ENCODE measurements at places on chromosomes 2 and 18. TPM values are rescaled to one million over a fixed set of nuclear protein-coding genes. Genes with fewer than 3 reads are reported as not detected.
A peak's percentile ranks its signal among the peaks of the same experiment; 100 is the strongest.

The TCF4 gene
- total RNA-seq: 105 TPM

The TM4SF20 gene
- 0.57 TPM for total RNA-seq

The CHRNA1 gene
- not detected for total RNA-seq

The SERPINB5 gene
- not detected for total RNA-seq

The SERPINB13 gene
- not detected for total RNA-seq

GRCh38 chr2:27128668-27129571 lies 5.3 kb downstream of the ABHD1 start:
- no peak for DNase-seq

DNA sequence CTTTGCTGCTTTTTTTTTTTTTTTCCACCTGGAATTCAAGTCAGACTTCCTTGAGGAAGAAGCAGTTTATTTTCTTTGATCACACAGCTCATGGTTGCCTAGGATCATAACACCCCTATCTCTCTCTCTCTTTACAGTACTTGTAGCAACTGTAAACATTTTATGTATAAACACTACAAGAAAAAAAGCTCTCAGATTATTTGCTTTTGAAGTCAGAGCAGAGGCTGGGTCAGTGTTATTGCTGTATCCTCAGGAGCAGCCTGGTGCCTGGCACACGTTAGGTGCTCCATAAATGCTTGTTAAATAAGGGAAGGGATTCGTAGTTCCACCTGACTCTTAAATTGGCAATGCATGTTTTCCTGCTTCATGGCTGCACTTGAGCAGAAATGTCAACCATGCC lies 221.2 kb downstream of the TGIF1 start:
- no peak for DNase-seq

DNA sequence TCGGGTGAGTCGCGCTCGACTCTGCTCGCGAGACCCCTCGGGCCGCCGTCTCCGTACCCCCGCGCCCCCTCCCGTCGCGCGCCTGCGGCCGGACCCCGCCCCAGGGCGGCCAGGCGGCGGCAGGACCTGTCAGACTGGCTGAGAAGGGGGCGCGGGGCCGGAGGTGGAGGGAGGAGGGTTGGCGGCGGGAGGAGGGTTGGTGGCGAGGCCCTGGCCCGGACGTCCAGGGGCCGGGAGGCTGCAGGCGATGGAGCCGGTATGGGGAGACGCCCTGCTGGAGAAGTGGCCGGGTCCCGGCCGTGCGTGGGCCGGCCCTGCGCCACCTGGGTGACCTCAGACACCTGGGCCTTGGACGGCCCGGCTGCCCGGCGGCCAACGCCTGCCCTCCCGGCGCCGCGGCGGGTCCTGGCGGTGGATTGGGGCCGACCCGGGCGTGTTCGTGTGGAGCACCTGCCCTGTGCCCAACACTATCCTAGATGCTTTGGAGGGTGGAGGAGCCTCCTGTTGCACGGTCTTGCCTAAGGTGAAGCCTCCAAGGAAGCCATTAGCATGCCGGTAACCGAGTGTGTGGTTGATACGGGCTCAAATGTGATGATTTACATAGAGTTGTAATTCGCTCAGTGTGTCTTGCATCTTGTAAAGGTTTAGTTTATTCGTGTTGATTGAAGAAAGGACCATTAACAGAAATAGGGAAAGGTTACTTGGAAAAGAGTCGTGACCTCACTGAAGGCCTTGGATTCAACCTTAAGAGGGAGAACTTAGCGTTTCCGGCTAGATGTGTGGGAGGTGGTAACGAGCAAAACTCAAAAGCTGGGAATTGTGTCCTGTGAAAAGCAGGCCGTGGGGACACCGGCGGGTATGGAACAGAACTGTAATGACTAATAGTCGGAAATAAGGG lies 550 bp downstream of the MYL12B start:
- peak; percentile 50 for DNase-seq

- DNase-seq: peak; percentile 29
These were observed 69.3 kb downstream of the MARCO start for GRCh38 chr2:119011162-119011909.

DNA sequence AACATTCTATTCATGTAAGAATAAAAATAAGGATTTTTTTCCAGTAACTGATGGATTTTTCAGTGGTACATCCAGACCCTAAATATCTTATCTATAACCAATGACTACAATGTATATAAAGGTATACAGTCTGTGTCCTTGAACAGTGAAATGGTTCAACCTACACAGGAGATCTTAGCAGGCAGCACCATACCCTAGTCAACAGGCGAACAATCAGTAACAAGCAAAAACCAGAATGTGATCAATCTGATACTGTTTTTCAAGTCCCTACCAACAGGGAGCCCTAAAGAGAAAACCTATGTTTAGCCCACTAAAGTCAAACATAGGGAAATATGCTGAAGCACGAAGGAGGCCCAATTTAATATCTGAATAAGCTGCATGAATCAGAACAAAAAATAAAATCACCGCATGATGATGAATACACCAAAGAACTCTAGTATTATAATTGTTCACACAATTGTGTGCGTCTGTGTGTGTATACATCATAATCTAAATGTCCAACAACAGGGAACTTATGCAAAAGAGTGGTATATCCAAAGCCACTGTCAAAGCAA lies 26.0 kb downstream of the PTPN2 start:
- no peak for DNase-seq

Measured in fibroblast of the aortic adventitia (primary cell).